ENCODE measurements at places on chromosomes 3 and 15.
A peak's percentile ranks its signal among the peaks of the same experiment; 100 is the strongest.

- DNase-seq = no peak
Measured at GRCh38 chr3:43960448-43960840, 269.7 kb downstream of the ABHD5 start.

- no peak for DNase-seq
Measured at GRCh38 chr15:50219820-50220219, 37.8 kb downstream of the SLC27A2 start.

DNA sequence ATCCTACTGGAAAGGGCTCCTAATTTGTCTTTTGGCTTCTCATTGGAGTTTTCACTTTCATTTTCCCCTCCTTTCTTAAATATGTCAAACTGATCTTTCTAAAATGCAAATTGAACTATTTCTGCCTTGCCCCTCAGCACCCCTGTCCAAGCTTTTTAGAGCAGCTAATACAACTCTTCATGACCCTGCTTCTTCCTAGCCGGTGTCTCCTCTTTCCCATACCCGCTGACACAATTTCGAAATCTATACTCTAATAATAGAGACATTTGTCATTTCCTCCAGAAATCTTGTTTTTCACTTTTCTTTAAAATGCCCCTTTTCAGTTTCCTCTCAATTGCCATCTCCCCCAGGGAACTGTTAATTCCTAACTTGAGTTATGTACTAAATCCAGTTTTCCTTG, 2.9 kb upstream of the EPHA3 start:
- DNase-seq = no peak

DNA sequence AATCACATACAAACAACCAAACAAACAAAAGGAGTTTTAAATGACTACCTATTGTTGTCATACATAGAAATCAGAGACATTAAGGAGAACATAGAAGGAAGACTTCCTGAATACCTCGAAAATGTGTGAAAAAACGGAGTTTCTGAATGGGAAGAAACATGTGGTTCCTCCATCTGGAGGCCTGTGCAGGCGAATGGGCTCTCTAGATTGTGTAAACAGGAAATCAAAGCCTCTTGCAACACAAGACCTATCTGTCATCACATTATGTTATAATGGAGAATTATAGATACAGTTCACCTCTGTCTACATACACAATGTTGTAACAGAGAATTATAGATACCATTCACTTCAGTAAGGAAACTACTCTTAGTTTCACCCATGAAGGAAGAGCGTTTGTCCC, 44.1 kb downstream of the RUBCN start:
- no peak for DNase-seq

- DNase-seq = no peak
Measured at GRCh38 chr3:39843440-39843839, 34.0 kb downstream of the MYRIP start.

GRCh38 chr3:11349446-11349845, 77.2 kb downstream of the ATG7 start:
- DNase-seq = no peak

DNA sequence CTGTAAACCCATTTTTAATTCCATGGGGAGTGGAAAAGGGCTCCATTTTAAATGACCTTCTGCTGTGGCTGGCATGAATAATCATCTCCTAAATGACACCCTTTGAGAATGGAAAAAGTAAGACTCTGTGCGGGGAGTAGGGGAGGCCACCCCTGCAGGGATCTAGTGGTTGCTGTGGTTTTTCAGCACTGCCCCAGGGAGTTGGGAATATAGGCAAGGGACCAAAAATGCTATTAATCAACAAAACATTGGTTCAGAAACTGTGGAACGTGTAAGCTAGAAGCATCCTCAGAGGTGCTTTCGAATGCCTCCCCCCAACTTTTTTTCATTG, 30.1 kb upstream of the ADAMTS7 start:
- no peak for DNase-seq

DNA sequence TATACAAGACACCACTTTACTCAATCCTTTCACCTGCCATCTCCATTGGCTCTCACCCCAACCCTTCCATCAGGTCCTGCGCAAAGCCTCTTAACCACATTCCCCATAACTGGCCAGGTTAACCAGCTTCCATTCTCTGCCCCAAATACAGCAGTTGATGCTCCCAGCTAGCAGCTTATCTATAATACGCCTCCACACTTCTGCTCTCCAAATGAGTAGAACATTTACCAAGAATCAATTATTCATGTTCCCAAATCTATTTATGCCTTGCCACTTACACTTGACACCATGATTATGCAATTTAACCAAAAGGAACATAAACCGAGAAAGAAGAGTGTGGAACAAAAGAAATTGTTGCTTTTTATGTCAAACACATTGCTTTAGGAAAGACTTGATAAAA, 103.7 kb upstream of the TPM1 start:
- DNase-seq = no peak

GRCh38 chr3:67648701-67649100, 5.7 kb downstream of the SUCLG2 start:
- no peak for DNase-seq

GRCh38 chr3:108818404-108818803, 4.2 kb upstream of the TRAT1 start:
- peak; percentile 2 for DNase-seq

- DNase-seq = no peak
Measured at GRCh38 chr3:80688814-80689213, 921.0 kb upstream of the ROBO1 start.

- DNase-seq = peak; percentile 66
Measured at GRCh38 chr3:132721479-132722164, 587 bp downstream of the NPHP3 start.

GRCh38 chr3:22609139-22609538, 594.0 kb upstream of the UBE2E2 start:
- no peak for DNase-seq

DNA sequence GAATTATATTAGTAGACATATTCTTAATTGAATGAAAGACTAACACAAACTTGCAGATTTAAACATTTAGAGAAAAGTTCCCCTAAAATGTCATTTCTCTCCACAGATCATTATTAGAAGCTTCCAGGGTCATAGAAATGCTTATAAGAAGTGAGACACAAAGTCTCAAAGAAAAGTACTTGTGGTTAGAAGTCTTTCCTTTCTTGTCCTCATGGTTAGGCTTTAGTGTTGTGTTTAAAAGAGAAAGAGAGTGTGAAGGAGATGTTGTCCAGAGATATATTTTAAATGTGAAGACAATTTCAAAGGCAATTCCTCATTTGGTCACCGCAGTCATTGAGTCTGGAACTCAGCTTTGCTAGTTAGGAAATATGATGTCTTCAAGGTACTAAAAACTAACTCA, 230.4 kb upstream of the ARPP21 start:
- DNase-seq = no peak

GRCh38 chr3:112167758-112168157, 34.7 kb upstream of the GCSAM start:
- DNase-seq = no peak
